ENCODE measurements at places on chromosomes 12 and 14. TPM values are rescaled to one million over a fixed set of nuclear protein-coding genes. Genes with fewer than 3 reads are reported as not detected.

The IFI27L2 gene
- 22.4 TPM for total RNA-seq

The IPO4 gene
- 29.3 TPM for total RNA-seq

The TRIM9 gene
- total RNA-seq: 8.7 TPM

The RND1 gene
- total RNA-seq: 3.5 TPM

DNA sequence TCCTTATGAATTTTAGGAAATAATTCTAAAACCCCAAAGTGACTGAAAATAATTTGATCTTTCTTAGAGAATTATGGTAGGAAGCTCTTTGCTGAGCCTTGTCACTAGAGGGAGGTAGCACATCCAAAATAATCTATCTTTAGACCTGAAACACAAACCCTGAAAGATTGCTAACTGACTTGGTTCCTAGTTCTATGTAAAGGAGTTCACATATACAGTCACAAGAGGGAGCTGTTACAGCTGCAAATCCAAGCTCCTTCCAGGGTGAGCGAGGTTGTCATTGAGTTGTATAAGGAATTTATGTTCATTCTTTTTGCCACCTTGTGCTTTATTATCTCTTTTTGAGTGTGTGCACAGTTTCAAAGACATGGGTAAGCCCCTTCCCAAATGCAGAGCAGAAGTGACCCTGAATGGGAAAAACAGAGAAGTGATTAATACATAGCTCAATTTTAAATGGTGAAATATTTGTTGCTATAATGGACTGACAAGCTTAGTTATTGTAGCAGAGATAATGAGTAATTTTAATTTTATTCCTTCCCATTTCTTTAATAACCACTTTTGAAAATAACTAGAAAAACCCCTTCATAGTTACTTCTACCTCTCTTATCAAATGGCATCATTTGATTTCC, 387.9 kb downstream of the DAD1 start:
- no peak for DNase-seq

DNA sequence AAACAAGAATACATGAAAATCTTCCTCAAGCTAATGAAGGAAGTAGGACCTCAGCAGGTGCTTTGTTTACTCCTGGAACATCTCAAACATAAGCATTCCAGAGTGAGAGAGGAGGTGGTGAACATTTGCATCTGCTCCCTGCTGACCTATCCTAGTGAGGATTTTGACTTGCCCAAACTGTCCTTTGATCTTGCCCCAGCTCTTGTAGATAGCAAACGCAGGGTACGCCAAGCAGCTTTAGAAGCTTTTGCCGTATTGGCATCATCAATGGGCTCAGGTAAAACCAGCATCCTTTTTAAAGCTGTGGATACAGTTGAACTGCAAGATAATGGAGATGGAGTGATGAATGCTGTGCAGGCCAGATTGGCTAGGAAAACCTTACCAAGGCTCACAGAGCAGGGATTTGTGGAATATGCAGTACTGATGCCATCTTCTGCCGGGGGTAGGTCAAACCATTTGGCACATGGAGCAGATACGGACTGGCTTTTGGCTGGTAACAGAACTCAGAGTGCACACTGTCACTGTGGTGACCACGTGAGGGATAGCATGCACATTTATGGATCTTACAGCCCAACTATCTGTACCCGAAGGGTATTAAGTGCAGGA, 1.9 kb downstream of the TOGARAM1 start:
- no peak for DNase-seq

DNA sequence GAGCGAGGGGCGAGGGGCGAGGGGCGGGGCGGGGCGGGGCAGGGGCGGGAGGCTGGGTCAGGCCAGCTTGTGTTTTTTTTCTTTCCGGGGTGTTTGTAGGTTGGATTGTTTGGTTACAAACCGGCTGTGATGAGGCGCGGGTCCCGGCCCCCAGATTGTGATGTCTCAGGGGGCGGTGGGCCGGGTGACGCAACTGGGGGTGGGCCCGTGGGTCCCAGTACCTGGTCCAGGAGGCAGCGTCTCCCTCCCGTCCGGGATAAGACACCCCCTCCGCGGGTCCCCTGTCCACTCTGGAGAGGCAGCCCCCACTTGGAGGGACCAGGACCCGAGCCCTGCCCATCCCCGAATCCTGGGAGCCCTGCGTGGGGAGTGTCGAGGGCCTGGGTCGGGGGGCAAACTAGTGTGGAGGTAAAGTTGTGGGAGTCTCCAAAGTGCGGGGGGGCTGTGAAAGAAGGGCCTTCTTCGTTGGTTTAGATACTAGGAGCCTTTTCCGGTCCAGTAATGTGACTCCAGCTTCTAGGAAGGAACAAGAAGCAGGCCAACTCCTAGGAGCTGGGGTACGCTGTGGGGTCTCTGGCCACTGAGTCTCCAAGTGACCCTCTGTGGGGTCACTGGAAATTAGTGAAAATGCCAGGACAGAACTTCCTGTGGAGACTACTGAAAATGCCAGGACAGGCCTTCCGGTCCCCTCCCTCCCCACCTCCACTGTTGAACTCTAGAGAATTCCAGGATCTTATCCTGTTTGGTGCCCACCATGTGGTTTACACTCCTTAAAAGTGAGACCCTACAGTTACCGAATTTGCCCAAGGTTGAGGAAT, 579 bp upstream of the CLMN start:
- peak; percentile 75 for DNase-seq

DNA sequence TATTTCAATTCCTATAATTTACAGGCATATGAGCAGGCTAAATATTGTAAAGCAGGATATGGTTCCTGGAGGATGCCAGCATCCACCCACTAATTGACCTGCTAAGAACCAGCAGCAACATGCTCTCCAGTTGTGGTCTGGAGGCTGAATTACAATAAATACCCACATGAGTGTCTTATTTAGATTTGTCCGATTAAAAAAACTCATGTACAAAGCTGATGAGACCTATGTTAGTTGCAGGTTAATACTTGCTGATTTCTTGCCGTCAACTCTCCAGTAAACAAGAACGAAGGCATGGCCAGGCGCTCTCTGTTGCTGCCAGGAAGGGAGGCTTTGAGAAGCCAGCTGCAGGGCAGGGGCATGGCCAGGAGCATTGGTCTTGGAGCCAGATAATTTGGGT, 169.3 kb upstream of the PRICKLE1 start:
- no peak for DNase-seq

DNA sequence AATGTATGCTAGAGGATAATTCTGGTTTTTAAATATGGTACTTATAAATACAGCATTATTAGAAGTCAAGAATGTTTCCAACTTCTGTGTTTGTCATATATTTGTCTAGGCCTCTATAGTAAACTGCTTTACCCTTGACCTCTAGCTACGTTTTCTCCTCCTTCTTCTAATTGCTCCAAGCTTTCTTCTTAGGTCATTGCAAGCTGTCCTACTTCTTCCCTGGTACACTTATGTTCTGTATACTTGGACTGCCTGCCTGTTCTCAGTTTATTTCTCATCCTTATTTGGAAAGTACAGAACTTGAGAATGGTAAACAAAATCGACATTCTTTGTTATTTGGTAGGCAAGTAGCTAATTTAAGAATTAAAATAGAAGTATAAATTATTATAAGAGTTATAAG, 23.9 kb upstream of the ATP2B1 start:
- no peak for DNase-seq

DNA sequence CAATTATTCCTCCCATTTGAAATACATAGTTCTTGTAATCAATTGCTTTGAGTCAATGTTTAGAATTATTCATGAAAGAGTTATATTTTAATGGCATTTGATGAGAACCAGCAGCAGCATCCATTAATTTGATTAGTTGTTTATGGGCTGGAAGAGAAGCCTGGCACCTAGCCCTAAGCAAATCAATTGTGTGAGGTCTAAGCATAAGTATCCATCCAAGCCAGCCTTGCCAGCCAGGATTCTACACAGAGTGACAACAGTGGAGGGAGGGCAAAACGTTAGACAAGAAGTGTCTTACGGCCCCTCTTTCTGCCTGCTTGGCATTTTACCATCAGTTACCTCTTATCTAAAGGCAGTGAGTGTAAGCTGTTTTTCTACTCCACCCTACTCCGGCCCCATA, 478.5 kb downstream of the NELL2 start:
- DNase-seq: no peak

DNA sequence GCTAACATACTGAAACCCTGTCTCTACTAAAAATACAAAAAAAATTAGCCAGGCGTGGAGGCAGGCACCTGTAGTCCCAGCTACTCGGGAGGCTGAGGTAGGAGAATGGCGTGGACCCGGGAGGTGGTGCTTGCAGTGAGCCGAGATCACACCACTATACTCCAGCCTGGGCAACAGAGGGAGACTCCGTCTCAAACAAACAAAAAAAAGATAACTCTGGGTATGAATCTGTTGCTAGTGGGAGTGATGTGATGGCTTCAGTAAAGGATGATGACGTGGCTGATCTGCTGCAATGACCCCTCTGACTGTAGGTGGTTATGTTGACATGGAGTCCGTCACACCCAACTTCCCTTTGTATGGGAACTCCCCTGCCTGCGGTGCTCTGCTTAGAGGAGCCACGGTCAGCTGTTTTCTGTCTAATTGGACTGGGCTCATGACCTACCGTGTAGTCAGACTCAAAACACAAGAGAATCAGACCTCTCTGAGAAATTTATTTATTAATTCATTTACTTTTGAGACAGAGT, 59.1 kb upstream of the MED13L start:
- DNase-seq: no peak

DNA sequence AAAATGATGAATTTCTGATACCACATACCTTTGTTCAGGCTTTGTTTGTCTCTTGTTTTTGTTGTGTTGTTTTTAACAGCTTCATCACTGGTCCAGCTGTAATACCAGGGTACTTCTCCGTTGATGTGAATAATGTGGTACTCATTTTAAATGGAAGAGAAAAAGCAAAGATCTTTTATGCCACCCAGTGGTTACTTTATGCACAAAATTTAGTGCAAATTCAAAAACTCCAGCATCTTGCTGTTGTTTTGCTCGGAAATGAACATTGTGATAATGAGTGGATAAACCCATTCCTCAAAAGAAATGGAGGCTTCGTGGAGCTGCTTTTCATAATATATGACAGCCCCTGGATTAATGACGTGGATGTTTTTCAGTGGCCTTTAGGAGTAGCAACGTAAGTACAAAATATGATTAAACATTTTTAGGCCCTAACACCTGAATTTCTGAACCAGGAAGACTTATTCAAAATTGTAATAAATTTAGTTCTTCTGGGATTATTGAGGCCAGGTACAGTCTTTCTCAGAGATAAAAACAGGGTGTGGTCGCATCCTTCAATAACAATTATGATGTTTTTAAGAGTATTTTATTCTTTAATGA, 22.4 kb downstream of the RXYLT1 start:
- DNase-seq: no peak

- no peak for DNase-seq
These were observed 8.4 kb downstream of the KRT3 start for GRCh38 chr12:52787324-52788191.

GRCh38 chr14:38363217-38363616, 107.3 kb upstream of the CLEC14A start:
- DNase-seq: no peak

Data from mucosa of descending colon (tissue), 3 donors.